ENCODE measurements at places on chromosomes 2 and 18.

DNA sequence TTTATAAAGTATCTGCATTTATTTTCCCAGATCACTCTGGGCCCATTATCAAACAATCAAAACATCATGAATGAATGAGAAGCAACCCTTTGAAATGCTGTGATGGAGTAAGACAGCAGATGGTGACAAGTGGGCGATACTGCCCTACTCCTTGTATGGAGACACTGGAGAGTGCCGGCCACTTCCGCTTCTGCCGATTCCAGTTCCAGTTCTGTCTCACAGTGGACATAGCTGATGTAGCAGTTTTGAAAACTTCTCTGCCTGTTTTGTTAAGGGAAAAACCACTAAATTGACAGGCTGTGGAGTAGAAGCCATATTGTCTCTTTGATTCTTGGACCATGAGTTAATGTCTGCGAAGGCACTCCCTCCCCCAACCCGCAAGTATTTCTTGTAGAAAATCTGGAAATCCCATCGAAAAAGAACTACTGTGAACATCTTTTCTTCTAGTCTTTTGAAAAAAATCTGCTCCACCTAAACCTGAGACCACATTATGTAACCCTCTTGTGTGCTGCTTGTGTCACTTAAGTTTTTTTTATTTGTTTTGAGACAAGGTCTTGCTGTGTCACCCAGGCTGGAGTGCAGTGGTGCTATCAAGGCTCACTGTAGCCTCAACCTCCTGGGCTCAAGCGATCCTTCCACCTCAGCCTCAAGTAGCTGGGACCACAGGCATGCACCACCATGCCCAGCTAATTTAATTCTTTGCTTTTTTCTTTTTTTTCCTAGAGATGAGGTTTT is 133.5 kb downstream of the TANC1 start:
- DNase-seq, result no peak

DNA sequence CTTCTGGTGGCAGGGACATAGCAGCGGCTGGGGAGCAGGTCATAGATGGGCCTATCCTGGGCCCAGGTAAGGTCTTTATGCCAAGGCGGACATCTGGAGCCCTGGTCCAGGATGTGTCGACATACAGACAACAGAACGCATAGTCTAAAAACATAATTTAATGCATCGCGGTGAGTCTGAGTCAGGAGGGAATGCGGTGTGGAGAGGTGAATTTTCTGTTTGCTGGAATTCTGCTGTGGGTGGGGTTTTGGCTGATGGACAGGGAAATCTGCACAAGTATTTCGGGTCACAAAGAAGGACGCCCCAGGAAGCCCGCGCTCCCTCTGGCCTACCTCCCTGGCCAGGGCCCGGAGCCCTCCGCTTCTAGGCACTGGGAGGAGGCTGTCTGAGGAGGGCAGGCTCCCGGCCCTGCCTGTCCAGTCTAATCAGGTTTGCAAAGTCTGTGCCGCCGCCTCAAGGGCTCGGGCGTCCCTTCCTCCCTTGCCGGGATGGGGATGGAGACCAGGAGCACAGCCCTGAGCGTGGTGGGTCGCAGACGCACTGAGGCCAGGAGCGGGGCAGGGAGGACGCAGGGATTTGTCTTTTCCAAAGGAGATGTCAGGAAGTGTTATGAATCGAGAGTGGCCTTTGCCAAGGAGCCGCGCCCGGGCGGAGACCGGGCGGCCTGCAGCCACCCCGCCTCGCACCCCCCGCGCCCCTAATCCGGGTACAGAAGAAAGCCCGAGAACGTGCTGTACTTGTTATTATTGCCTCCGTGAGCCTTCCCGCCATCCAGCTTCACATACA is 2.3 kb downstream of the C1QL2 start:
- no peak for DNase-seq

DNA sequence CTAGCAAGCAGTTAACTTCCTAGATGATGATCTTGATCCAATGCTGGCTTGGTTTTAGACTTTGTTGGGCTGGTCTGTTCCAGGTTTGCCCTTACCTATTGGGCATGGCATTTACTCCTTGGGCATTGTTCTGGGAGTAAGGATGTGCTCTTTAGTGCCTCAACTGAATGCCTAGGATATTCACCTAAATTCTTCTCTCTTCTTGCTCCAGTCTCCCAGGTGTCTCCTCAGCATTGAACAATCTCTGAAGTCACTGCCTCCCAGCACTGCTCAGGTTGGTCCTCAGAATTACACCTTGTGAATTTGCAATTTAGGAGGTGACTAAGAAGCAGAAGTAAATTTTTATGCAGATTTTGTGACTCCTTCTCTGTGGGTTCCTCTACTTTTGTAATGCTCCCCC is 307.7 kb upstream of the COL3A1 start:
- no peak for DNase-seq

- DNase-seq, result peak; percentile 96
Measured at GRCh38 chr18:3624935-3625741, 175.2 kb downstream of the TGIF1 start.

DNA sequence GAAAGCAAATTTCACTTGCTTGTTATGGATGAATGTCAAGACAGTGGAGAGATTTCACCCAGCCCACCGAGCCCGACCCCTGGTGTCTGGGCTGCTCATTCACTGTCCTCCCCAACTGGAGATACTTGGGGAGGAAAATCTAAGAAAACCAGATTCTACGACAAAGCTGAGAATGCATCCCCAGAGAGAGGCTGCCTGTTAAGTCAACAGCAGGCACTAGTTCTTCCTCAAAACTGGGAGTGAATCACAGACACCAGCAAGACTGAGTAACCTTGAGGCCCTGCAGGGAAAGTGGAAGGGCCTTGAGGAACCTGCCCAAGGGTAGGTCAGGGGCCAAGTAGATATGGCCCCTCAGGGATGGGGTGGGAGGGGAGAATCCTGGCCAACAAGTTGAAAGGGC is 34.2 kb upstream of the MLPH start:
- DNase-seq, result no peak

- no peak for DNase-seq
Measured at GRCh38 chr18:34086370-34086769, 138.3 kb downstream of the NOL4 start.

DNA sequence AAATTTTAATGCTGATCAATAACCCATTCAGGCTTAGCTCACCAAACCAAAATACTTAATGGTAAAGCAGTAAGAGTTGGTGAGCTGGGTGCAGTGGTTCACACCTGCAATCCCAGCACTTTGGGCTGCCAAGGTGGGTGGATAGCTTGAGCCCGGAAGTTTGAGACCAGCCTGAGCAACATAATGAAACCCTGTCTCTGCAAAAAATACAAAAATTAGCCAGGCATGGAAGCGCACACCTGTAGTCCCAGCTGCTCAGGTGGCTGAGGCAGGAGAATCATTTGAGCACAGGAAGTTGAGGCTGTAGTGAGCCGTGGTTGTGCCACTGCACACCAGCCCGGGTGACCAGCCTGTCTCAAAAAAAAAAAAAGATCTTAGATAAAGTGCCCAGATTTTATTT is 35.7 kb upstream of the MPP4 start:
- no peak for DNase-seq

- DNase-seq, result no peak
Measured at GRCh38 chr2:235553696-235554100, 59.9 kb downstream of the AGAP1 start.

DNA sequence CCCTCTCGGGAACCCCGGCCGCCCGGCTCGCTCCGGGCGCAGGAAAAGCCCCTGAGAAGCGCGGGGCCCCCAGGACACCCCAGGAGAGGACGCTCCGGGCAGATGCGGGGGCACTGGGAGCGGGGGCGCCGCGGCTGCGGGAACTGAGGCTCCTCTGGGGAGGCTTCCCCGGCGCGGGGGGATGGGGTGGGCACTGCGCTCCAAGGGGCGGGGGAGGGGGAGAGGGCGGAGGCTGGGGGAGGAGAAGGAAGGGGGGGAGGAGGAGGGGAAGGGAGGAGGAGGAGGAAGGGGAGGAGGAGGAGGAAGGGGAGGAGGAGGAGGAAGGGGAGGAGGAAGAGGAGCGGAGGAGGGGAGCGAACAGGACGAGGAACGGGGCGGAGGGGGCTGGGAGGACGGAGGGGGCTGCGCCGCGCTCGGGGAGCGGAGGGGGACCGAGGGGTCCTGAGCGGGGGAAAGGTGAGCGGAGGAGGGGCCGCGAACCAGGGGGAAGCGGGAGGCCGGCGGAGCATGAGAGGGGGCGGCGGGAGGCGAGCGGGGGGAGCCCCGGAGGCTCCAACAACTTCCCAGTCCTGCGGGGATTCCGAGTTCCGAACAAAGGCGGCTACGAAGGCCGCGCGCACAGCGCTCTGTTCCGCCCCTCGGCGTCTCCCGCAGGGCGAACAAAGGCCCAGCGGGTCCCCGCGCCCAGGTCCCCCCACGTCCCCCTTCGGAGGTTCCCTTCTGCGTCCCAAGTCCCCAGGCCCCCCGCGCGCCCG is 742 bp downstream of the PXDN start:
- DNase-seq, result peak; percentile 40

GRCh38 chr2:226073496-226074160 is 674.1 kb downstream of the NYAP2 start:
- no peak for DNase-seq

- DNase-seq, result no peak
Measured at GRCh38 chr18:47036298-47036874, 965 bp upstream of the ELOA2 start.

- no peak for DNase-seq
Measured at GRCh38 chr2:165295643-165296042, 56.4 kb downstream of the SCN2A start.

DNA sequence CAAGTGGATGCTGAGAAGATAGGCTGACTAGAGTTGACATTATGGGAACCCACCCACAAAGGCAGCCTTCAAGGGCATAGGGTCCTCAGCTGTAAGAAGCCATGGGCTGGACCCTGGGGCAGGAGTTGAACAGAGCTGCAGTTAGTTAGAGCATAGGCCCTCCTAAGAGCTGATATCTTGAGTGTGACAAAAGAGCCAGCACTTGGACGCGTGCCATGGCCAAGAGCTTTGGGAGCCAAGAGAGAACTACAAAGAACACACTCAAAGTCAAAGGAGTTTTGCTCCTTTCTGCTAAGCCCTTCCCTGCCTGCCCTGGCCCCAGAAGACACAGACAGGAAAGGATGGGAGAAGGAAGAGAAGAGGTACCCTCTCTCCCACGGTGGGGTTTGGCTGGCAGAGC is 29.9 kb upstream of the AGAP1 start:
- no peak for DNase-seq

DNA sequence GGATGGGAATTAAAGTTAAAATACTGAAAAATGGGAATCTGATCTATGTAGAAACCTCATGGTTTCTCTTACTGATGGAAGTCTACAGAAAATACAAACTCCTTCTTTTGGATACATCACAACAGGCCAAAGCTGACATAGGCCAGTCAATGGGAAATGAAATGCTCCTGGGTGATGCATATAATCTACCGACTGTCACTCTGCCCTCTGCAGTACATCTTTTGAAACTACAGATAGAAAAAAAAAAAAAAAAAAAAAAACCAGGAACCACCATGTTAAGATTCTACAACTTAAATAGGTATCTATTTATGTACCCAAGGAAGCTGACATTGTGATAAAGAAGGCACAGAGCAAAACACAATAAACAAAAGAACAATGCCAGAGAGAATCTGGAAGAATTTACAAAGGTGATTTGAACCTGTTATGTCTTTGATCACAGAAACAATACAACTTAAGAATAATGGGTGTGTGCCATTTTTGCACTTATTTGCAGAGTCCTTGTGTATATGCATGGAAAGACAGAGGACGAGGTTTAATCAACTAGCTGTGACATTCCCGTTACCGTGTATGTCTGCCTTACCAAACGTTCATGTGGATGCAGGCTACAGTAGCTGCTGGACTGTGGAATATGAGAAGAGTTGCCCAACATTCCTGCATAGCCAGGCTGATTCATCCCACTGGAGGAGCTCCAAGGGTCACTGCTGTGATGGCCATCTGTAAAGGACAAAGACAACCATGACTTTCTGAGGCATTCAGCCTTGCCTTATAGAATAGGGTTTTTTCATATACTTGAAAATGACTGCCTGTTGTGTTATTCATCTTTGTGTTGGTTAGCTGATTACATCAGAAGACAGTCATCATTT is 312.7 kb downstream of the TCF4 start:
- peak; percentile 30 for DNase-seq

DNA sequence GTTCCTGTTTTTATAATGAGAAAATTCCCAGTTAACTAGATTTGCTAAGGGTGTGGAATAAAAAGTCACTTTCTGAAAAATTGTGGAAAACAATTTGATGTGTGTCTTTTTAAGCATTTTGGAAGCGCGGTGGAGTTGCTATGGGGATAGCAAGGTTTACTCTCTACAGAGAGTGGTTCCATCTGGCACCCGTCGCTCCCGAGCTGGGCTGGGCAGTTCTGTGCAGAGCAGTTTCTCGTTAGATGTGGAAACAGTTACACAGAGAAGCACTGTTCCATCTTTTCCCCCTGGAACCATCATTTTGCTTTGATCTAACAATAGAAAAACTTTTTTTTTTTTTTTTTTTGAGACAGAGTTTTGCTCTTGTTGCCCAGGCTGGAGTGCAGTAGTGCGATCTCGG is 17.4 kb downstream of the LDLRAD4 start:
- DNase-seq, result no peak

DNA sequence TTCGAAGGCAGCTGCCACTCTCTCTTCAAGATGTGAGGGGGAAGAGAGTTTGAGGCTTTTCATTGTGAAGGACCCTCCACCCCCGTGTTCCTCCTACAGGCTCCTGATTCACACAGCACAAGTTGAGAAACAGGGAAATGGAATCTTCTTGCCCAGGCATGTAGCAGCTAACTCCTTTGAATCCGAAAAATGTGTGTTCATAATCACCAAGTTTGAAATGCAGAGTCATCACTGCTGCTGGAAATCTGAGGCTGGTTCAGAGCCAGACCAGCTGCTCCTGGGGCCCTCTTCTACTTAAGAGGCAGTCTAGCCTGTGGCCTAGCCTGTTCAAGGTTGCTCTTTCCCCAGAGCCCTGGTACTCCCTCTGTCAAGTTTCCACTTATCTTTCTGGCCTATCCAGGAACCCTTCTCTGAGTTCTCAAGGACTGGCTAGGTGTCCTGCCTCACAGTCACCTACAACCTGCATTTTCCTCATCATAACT is 166.4 kb downstream of the TMEM247 start:
- peak; percentile 81 for DNase-seq

DNA sequence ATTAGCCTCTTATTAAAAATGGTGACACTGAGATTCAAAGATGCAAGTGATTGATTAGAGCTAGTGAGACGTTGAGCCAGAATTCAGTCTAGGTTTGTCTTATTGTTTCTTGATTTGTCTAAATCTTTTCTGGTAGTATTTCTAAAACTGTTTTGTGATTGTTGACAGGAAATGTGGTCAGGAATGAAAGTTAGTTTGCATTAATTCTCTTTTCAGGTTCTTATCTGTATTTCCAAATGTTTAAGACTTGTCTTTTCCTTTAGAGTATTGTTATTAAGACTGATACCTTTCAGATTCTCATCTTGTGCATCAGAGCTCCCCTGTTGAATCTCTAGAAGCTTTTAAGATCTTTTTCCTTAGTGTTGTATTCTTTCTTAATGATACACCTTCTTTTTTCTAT is 89.3 kb downstream of the MBD5 start:
- no peak for DNase-seq

DNA sequence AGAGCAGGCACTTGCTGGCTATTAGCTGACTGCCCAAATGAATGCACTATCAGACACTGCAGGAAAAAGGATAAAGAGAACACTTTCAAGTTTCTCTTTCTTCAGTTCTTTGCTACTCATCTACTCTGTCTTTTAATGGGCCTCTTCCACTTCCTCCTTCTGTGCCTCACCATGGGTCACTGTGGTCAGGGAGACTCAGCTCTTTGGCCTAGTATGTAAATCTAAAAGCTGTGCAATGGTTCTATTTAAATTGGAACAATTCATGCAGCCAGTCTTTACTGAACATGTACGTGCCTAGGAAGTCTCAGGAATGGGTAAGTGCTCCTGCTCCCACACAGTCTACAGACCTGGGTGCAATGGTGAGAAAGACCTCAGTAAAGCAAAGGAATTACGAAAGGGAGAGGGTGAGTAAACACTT is 79.1 kb upstream of the DNMT3A start:
- no peak for DNase-seq
